EL (cell line): ENCODE measurements at places on chromosomes 16 and 17.

DNA sequence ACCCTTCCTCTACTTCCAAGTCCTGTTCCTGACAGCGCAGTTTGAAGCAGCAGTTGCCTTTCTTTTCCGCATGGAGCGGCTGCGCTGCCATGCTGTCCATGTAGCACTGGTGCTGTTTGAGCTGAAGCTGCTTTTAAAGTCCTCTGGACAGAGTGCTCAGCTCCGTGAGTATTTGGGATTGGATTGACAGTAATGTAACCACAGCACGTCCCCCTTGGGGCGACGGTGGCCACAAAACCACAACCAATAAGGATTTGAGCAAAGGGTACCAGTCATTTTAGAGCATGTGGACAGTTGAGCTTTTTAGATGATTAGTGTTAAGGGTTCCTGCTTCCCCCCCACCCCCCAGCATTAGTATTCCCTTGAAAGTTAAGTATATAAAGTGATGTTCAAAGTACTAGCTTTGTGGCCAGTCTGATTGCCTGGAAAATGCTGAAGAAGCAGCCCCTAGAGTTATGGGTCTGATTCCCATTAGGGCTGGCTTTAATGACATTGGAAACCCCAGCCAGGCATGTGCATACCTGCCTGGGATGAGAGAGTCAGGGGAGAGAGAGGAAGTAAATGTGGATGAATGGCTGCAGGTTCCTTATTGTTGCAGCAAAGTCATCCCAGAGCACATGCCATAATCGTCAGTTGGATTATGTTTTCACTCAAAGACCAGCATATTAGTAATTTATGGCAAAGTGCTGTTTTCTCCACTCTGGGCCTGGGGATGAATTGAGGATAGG is 31.6 kb upstream of the SLC12A3 start:
- no peak for DNase-seq

- no peak for DNase-seq
Observed at GRCh38 chr16:14549789-14550153, 80.3 kb downstream of the PARN start.

GRCh38 chr17:19507775-19508576 is 25.7 kb upstream of the SLC47A1 start:
- peak; percentile 94 for DNase-seq

GRCh38 chr16:12920739-12921138 is 19.3 kb downstream of the SHISA9 start:
- DNase-seq = no peak

- DNase-seq = no peak
Observed at GRCh38 chr16:16030449-16030848, 81.0 kb downstream of the ABCC1 start.

GRCh38 chr17:57871155-57871554 is 21.3 kb upstream of the MRPS23 start:
- DNase-seq = no peak
